ENCODE measurements at places on chromosomes 16 and 17. TPM values are rescaled to one million over a fixed set of nuclear protein-coding genes. Genes with fewer than 3 reads are reported as not detected.

- H3K27me3 ChIP-seq, result peaks cover 24% of the 10 kb centered on the region
- no peak overlapping the region for H3K27ac ChIP-seq
- DNase-seq, result peak; percentile 50
- H3K4me3 ChIP-seq, result no peak overlapping the region
- peaks cover 12% of the 10 kb centered on the region for H3K4me1 ChIP-seq
Measured at GRCh38 chr17:13046361-13046760, 28.5 kb upstream of the ELAC2 start.

Gene SETD6
- polyA plus RNA-seq, result 8.7 TPM

DNA sequence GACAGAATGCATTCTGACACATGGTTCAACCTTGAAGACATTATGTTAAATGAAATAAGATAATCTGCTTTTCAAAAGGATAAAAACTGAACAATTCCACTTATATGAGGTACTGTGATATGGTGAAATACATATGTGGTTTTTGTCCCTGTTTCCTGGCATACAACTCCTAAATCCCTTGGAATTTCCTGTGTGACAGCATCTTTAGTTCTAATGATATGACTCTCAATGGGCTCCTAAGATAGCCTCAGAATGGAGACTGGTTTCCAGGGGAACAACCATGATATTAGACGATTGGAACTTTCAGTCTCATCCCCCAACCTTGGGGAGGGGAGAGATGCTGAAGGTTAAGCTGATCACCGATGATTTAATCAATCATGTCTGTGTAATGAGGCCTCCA lies 37.7 kb upstream of the PHLPP2 start:
- H3K36me3 ChIP-seq, result peaks cover 72% of the 10 kb centered on the region
- H3K4me3 ChIP-seq, result peak overlapping the region; percentile 13
- peaks cover 27% of the 10 kb centered on the region for H3K4me1 ChIP-seq
- H3K27me3 ChIP-seq, result no peaks in the 10 kb centered on the region
- peak; percentile 71 for DNase-seq

Gene ELAC2
- 42.2 TPM for polyA plus RNA-seq
